AG08395 (cell line): ENCODE measurements at places on chromosomes 5 and 9.

DNA sequence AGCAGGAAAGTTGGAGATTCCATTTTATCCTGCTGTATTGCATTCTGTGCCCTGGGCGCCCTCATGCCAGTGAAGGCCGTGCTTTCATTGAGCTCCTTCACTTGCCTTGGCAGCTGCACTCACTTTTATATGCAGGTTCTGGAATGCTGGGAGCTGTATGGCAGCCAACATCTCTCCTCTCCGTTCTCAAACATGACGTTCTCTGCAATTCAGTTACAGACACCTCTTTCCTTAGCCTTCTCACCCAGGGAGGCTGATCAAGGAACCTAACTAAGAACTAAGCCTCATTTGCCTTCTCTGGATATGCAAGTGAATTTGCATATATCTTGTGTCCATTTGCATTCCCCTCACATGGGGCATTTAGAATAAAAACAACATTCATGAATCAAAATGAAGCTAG, 29.4 kb upstream of the PURA start:
- DNase-seq: no peak

- DNase-seq: no peak
Observed at GRCh38 chr5:176644294-176644693, 3.0 kb upstream of the TSPAN17 start.

DNA sequence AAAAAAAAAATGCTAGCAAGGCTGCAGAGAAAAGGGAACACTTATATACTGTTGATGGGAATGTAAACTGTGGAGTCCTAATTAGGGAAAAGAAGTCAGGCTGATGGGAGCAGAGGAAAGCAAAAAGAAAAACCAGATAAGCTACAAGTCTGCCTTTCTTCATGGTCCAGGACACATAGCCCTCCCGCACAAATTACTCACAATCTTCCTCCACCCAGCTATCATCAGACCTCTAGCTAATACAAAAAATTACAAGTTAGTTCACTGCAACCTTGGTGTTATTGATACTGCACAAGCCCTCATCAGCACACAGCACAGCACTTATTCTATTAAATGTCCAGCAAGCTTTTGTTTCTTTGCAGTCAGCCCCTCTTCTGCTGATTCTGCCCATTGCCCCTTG, 186.0 kb upstream of the ADRA1B start:
- no peak for DNase-seq

- DNase-seq: no peak
Observed at GRCh38 chr5:135985951-135986350, 31.2 kb upstream of the LECT2 start.

GRCh38 chr5:36360307-36360706, 58.6 kb upstream of the RANBP3L start:
- DNase-seq: no peak
